ENCODE measurements at places on chromosomes 4 and X.

GRCh38 chr4:25563071-25563564, 92.5 kb upstream of the SLC34A2 start:
- DNase-seq: no peak

DNA sequence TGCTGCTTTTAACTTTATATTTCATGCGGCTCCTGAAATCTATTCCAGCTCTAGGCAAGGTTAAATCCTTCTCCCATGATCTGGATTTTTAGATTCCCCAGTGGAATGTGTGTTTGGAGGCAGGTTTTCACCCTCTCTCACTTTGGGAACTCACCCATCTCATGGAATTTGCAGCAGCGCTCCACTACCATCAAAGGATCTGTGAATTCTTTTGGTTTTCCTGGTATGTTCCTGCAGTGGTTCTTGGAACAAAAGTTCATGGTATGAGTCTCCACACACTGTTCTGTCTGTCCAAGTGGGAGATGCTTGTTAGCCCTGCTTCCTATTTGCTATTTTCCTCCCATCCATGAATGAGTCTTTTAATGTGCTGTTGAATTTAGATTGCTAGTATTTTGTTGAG, 14.0 kb downstream of the APOOL start:
- DNase-seq: no peak

DNA sequence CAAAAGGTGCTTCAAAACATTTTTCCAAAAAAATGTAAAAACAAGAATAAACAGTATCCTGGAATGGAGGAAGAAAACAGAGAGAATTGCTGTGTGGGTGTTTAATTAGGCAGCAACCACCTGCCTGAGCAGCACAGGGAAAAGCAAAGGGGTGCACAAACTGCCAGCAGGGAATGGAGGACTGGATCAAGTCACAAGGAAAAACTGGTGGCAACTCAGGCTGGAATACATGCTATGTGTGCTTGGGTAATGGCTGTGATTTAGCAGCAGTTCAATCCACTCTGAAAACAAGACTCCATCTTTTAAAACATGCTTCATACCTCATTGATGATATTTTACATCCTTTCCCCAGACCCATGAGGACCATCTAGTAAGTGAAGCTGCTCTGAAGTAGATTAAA, 179.5 kb downstream of the HS6ST2 start:
- DNase-seq: no peak

DNA sequence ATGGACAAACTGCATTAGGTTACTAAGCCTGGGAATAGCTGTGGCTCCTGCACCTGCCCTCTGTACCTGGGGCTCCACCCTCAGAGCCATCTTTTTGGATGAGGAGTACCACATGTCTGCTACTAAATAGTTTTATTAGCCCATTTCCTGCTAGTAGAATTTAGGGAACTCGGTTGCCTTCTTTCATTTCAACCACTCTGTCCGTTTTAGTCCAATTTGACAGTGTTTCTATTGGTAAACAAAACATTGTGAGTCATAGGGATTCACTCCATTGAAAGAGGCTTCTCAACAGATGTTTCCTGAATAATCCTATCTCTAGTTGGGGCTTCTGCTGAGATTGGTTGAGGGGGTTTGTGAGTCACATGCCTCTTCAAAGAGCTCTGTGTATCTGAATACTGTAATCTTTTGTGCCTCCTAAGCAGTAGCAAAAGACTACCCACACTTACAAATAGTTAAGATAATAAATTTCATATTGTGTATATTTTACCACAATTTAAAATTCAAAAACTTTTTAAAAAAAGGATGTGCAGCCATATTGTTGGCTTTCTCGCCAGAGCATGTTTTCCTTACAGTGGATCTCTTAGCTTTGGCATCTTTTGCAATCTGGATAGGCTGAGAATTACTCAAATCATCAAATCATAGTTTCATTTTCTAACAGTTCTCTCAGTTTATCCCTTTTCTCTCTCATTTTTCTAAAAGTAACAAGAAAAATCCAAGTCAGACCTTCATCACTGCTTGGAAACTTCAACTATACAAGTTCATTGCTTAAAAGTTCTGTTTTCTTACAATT, 9.9 kb downstream of the FAM200B start:
- DNase-seq: peak; percentile 37

DNA sequence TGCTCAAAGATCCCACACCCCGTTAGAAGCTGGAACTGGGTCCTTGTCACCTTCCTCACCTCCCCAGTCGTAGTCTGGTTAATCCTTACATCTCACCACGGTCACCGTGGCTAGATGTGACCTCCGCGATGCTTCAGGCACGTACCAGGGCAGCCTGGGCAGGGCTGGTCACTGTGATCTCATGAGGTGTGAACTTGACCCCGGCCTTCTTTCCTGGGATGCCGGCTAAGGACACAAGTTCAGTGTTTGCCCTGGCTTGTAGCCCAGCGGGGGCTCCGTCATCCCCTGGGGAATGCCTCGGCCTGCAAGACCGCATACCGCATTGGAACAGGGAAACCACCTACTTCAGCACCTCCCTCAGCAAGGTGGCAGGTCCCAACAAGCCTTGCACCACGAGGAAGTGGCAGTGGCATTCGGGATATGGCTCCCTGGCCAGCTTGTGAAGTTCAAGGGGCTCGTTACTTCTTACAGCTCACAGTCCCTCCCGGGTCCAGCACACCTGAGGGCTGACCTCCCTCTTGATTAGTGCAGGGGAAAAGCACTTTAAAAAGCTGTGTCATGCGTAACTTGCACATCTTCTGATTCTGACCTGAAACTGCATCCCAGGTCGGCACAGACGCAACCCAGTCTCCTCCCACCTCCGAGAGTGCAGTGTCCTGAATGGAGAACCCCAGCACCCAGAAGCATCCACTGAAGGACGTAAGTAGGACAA, 25.9 kb downstream of the NOP14 start:
- DNase-seq: peak; percentile 97

GRCh38 chr4:185122681-185123345, 20.3 kb upstream of the SLC25A4 start:
- no peak for DNase-seq

DNA sequence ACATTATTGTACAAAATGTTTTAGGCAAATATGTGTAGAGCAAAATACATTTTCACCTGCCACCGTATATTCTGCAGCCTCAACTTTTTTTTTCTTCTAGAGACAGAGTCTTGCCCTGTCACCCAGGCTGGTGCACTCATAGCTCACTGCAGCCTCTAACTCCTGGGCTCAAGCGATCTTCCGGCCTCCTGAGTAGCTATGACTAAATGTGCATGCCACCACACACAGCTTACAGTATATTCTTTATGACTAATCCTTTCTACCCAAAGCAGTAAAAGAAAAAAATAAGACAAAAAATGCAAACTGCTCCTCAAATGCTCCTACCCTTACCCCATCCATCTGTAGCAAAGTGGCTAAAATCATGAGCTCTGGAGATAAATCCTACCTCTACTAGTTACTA, 426.3 kb downstream of the KCNIP4 start:
- DNase-seq: no peak

- no peak for DNase-seq
These were observed 3.6 kb downstream of the GRSF1 start for GRCh38 chr4:70836081-70836480.

GRCh38 chrX:39327255-39327654, 526.0 kb downstream of the MID1IP1 start:
- no peak for DNase-seq

GRCh38 chrX:102835504-102836146, 101.4 kb upstream of the RAB40AL start:
- DNase-seq: no peak

DNA sequence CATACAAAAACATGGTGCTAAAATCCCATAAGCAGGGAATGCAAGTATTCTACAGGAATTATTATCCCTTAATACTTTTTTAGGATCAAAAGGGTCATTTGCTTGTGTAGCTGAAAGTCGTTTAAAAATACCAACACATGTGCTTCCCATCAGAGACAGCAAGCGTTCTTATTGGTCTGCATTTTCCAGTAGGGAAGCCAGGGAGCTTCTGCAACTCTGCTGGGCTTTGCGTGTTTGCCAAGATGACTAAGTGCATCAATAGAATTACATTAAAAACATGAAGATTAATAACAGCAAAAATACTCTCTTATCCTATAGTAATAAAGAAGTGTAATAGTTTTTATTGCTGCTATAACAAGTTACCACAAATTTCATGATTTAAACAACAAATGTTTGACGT, 111.2 kb downstream of the QDPR start:
- no peak for DNase-seq

DNA sequence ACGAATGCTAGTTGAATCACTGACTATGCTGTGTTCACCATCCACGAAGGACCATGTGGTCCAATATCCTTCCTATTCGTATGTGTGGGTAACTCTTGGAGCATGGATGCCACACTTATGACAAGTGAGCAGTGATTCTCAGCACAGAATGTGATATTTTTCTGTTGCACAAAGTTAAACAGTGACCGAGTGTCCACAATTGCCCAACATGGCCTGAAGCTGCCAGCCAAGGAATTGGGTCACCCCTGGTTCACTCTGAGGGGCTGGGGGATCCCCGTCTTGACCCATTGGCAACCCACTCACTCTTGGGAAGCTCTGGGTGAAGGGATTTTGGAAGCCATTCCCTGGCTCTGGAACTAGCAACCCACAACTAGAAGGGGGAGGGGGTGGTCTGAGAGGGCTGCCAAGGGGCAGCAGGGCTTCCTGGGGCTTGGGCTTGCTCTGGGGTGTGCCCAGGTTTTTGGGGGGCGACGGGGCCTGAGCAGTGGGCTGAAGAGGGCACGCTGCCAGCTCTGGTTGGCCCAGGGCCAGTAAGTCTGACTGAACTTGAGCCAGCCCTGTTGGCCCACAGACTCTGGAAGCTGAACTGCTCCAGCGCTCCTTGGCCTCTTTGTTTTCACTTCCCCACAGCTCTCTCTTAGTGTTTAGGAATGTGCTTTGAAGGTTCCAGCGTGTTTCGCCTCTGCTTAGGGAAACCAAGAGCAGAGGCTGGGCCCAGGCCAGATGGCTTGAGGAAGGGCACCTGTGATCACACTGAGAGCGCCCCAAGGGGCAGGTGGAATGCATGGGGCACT, 43.1 kb upstream of the BCOR start:
- no peak for DNase-seq

DNA sequence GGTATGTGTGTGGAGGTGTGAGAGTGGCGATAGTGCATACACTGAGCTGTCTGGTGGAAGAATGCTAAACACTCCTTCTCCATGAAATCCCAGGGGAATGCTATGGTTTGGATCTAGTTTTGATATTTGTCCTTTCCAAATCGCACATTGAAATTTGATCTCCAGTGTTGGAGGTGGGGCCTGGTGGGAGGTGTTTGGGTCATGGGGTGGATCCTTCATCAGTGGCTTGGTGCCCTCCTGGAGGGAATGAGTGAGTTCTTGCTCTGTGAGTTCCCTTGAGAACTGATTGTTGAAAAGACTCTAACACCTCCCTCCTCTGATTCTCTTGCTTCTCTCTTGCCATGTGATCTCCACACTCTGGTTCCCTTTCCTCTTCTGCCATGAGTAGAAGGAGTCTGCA, 114.1 kb upstream of the HHIP start:
- no peak for DNase-seq

DNA sequence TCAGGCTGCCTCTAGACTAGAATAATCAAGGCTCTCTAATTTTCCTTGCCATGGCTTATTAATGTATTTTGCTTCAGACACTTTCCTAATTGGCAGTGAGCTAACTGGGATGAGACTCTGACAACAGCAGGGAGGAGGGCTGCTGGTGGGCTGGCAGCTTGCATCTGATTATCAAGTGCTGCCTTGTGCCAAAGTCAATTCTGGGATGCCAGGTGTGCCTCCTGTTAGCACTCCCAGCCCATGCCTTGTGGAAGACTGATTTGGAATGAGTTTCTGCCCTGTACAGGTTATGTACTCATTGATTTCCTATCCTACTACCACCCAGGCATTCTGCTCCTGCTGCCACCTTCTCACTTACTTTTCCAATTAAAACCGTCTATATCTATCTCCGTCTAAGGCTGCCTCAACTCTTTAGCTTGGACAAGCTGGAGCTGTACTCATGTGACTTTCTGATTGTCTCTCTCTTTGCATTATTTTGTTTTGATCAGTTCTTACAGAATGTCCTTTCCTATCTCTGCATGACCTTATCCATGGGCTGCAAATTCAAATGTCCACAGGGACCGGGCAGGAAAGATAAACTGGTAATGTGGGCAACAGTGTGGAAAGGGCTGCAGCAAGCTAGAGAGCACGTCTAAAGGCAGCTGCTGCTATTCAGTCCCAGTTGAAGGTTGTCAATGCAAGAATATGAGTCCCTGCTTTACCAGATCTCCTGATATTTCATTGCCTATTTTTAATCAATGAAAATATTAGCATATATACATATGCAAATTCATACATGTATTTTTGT, 112.6 kb downstream of the GABRA2 start:
- no peak for DNase-seq

DNA sequence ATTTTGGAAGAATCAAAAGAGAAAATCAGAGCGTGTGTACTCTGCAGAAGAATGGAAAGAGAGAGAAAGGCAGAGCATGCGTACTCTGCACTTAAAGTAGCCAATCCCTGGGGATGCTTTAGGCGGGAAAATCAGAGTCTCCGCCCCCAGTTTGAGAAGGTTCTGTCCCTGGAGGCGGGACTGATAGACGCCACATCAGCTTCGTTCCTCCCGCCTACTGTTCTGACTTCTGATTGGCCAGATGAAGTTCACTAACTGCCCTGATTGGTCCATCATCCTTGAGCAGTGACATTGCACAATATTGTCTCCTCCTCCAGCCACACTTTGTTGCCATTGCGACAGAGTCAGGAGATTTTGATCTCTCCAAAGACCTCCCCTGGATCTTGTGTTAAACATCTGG, 23.8 kb downstream of the SSX1 start:
- DNase-seq: no peak

DNA sequence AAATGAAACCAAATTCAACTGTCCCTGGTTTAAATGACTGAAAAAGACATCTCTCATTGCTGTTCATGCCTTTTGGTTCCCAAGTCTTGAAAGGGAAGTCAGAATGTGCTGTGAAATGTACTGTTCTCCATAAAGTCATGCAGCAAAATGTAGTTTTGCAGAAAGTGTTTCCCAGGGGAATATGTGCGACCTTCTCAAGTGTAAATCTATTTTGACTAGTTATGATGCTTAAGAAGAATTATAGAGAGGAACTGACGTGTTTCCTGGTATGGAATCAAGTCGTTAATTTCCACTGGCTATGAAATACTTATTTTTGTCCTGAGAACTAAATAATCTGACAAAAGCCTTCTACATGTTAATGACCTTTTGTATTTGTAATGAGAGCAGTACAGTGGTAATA, 223.1 kb downstream of the CLCN4 start:
- DNase-seq: no peak

DNA sequence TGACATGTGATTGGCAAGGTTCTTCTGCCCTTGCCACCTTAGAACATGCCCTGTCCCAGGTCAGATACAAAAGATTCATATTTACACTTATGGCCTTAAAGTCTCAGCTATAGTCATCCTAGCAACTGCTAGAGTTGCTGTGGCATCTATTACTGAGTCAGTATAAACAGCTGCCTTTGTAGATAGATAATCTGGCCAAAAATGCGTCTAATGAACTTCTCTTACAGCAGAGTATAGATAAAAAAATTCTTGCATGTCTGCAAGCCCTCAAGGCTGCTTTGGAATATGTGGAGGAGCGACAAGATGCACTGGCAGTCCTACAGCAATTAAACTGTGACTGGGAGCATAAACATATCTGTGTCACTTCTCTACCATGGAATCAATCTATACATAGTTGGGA, 1209.7 kb upstream of the PABPC4L start:
- DNase-seq: no peak
